ENCODE measurements at places on chromosomes 2 and 18.

DNA sequence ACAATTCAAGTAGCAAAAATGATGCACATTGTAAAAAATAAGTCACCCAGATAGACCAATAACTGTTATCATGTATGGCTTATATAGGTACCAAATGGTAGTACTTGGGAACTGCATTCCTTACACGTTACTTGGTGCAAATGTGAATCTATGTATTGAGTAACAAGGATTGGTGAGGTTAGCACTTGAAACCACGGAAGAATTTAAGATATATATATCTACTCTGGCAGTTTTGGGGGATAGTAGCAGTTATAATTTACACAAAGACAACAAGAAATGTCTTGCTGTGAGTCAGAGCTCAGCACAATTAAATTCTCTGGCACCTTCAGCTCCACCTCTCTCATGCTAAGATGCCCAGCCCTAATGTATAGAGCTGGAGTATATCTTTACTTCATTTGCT, 359.4 kb upstream of the RAB12 start:
- peak; percentile 34 for DNase-seq

DNA sequence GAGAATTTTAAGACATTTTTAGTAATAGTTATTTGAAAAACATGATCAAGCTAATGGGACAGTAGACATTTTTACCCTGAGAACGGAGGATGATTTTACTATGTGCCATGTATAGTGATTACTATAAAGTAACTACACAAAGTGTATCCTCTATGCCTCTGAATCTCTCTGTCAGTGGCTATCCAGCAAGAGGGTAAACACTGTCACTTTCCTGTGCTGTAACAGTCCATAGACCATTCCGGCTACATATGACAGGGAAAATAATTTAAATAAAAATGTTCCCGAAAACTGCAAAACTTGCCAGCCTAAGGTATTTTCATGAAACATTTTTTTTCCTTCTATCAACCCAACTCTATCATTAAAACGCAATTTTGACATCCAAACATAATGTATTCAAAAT, 1632.2 kb upstream of the ACVR2A start:
- DNase-seq, result no peak

GRCh38 chr18:39607034-39607433, 2041.4 kb upstream of the CELF4 start:
- DNase-seq, result no peak

- peak; percentile 90 for DNase-seq
These were observed 73.1 kb downstream of the ACKR3 start for GRCh38 chr2:236642584-236643291.

DNA sequence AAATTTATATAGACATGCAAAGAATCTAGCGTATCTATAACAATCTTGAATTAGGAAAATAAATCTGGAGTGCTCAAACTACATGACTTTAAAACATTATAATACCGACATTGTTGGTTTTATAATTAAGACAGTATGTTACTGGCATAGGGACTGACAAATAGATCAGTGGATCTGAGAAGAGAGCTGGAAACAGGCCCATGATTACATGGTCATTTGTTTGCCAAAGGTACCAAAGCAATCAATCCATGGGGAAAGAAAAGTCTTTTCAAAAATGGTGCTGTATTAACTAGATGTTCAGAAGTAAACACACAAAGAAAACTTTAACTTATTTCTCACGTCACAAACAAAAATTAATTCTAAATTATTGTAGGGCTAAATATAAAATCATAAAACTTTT, 124.2 kb downstream of the BCL2L11 start:
- DNase-seq, result no peak

DNA sequence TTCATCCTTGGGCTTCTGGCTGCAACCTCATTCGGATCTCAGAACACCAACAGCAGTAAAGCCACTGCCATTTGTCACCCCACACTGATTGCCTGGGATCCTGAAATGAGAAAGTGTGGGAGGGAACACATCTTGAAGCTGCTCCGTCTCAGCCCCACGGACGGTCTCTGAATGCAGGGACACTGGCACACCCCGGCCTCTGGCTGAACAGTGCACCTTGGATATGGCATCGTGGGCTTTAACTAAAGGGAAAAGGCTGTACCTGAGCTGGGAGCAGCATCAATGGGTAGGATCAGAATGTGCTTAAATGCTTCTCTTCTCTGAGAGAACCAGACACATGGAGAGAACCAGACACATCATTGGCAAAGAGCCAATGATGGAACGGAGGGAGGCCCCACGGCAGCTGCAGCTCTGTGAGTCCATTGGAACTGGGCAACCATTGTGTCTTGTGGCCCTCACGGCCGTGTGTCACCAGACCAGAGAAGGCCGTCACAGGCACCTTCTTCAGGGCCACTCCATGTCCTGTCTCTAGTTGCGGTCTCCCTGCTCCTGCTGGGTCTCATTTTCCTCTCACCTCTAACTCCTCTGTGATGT, 193.4 kb upstream of the MYT1L start:
- DNase-seq, result no peak

DNA sequence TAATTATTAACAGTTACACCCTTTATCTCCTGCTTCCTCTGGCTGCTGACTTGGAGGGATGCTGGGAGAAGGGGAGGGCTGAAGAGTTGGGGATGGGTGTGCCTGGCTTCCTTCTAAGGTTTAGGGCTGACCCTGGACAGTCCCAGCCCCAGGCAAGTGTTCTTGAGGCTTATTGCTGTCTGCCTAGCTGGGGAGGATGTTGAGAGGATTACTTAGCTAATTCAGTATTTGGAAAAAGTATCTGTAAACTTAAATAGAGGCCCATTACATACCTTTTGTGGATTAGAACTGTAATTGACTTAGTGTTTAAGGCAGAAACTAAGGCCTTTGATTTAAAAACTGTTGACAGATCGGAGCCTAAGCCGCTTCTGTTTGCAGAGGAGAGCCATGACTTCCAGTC, 67.6 kb downstream of the AGAP1 start:
- DNase-seq, result no peak

- DNase-seq, result peak; percentile 65
These were observed 92.4 kb downstream of the DYSF start for GRCh38 chr2:71545572-71546274.

DNA sequence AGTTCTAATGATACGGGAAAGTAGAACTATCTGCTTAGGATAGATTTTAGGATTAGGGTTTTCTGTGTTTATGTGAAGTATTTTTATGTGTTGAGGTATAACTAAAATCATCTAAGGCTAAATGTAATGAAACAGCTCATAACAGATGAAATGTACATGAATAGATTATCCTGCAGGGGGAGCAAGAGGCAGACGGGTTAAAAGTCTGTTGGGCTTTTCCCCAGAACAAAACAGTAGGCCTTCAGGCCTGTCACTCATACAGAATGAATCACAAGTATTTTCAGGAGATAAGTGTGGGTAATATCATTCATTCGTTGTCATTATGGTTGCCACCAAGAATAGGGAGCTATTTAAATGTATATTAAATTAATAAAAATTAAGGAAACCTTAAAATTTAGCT, 107.9 kb upstream of the IL1R2 start:
- peak; percentile 77 for DNase-seq

- DNase-seq, result no peak
These were observed 30.0 kb upstream of the KCMF1 start for GRCh38 chr2:84940831-84941412.

- peak; percentile 62 for DNase-seq
These were observed 622 bp upstream of the KCMF1 start for GRCh38 chr2:84970210-84970867.

DNA sequence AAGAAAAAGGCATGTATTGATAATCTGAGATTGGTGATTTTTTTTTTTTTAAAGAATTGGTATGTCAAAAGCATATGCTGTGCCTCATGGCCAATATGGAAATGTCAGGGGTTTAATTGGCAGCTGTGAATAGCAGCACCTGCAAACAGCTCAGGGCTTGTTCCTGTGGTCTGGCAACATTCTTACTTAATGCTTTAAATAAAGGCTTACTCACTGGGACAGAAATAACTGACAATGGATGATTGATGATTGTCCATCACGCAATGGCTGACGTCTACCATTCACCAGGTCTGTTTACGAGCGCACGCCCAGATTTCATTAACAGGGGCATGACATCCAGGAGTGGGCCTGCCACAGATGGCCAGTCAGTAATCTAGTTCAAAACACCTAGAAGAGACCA, 66.7 kb downstream of the ETAA1 start:
- no peak for DNase-seq

DNA sequence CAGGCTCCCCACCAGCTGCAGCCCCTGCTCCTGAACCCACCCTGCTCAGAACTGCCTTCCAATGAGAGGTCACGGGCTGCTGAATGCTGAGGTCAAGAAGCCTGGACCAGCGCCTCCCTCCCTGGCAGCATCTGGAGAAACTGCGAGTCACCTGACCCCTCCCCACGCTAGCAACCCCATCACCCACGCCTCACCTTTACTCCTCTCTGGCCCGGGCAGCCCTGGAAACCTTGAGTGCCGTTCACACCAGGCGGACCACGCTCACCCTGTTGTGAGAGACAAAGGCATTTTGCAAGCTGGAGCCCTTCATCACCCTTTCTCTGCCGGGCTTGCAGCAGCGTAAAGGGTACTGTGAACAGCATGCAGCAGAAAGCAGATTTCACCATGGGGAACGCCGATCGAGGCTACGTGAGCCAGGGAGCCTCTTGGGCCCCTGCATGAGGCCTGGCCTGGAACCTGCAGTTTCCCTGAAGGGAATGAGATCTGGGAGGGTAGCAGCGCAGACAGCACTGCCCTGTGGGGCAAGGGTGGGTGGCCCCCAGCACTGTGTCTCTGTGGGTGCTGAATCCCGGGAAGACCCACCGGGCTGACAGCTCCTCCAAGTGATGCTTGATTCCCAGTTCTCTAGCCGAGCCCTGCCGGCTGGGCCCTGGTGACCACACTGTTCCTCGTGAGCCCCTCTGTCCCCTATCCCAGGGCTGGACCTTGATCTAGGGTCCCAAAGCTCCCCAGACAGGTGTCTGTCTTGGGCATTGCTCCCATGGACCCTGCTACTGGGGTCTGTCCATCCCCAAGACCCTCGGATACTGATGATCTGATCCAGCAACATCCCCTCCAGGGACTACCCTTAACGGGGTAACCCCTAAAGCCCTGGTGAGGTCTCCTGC, 53.8 kb downstream of the COL6A3 start:
- no peak for DNase-seq

GRCh38 chr2:28601616-28602015, 105.8 kb downstream of the PLB1 start:
- DNase-seq, result no peak

- DNase-seq, result no peak
These were observed 130.0 kb downstream of the PLCL1 start for GRCh38 chr2:197934261-197934933.

DNA sequence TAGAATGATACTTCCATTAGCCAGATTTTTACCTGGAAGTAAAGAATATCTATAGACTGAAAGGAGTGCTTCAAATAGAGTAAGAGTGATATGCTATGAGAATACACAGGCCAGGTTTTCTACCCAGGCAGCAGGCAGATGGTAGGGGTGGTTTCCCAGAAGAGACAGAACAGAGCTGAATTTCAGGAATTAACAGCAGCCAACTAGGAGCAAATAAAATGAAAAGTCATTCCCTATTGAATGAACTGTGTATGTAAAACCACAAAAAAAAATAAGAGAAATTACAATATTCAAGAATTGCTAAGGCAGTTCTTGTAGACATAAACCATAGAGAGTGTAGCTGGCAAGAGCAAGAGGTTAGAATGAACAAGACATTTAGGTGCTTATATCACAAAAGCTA, 336.8 kb downstream of the KCNJ3 start:
- no peak for DNase-seq

- no peak for DNase-seq
These were observed 97.2 kb downstream of the PLEKHM3 start for GRCh38 chr2:207928079-207928478.

GRCh38 chr2:173467751-173468150, 113.1 kb downstream of the CDCA7 start:
- DNase-seq, result no peak

DNA sequence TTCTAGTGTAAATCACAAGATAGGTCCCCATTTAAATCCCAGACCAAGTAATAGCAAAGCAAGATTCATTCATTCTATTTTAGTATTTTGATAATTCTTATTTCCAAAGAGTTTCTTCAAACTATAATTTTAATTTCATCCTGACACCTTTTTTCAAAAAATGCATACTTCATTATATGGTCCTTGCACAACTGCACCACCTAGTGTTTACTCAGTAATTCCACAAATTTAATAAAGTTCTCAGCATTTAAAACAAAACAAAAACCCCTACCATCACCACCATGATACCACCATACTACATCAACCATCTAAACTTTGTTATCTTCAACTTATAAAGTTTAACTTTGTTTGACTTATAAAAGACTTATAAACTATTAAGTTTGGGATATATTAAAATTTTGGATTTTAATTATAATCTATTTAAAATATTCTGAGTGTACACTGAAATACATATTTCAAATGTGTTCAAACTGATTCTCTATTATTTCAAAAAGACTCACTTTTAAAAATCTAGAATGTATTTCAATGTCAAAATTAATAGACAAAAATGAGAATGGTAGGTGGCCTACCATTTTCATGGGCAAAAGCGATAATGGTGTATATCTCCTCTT, 44.2 kb downstream of the WDPCP start:
- DNase-seq, result no peak

DNA sequence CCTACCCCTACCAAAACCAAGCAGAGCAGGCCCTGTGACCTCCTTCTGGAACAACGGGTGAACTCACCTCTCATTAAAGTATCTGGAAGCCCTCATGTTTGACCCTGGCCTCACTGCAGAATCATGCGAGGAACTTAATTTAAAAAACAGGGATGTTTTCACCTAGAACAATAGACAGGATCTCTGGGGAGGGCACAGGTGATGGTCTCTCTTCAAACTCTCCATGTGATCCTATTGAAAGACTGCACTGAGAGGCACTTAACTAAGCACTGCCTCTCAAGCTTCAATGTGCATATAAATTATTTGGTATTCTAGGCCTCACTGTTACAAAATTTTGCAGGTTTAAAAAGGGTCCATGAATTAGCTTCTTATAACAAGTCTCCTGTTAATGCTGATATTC, 7.5 kb downstream of the ZNF519 start:
- no peak for DNase-seq

DNA sequence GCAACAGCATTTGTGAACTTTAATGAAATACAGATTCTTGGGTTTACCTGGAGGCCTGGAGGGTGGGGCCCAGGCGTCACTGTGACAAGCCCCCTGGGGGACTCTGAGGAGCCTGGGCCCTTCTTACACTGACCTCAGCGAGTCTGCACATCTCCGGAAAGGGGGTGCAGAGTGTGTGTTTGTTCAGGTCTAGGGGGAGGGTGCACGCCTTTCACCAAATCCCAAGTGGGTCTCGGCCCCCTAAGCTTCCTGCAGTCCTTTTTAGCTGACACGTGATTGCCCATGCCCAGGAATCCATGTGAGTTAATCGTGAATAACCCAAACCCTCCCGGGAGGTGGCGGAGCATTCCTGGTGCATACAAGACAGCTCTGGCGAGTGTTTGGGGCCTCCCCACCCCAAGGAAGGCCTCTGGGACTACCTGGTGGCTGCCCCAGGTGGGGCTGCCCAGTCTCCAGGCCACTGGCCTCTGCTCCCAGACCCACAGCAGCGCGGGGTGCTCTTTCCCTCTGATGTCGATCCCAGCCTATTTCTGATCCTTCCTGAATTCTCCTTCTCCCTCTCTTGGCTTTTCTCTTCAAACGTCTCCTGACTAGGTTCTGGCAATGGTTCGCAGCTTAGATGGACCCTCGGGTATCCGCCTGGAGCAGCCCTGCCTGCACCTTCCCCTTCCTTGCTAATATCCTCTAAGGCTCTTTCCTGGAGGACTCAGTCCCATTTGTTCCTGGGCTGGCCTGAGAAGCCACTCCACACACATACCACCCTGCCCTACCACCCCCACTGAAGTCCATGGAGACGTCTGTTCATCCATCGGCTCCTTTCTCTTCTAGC, 10.0 kb downstream of the NGEF start:
- DNase-seq, result no peak

All from iris pigment epithelial cell (primary cell).